ENCODE measurements at places on chromosomes 12 and 14.

- DNase-seq, result peak; percentile 72
Measured at GRCh38 chr12:113048716-113049127, 7.8 kb upstream of the DTX1 start.

GRCh38 chr12:66925083-66925482 is 246.2 kb upstream of the GRIP1 start:
- no peak for DNase-seq

- DNase-seq, result no peak
Measured at GRCh38 chr12:89893972-89894706, 185.5 kb upstream of the ATP2B1 start.

DNA sequence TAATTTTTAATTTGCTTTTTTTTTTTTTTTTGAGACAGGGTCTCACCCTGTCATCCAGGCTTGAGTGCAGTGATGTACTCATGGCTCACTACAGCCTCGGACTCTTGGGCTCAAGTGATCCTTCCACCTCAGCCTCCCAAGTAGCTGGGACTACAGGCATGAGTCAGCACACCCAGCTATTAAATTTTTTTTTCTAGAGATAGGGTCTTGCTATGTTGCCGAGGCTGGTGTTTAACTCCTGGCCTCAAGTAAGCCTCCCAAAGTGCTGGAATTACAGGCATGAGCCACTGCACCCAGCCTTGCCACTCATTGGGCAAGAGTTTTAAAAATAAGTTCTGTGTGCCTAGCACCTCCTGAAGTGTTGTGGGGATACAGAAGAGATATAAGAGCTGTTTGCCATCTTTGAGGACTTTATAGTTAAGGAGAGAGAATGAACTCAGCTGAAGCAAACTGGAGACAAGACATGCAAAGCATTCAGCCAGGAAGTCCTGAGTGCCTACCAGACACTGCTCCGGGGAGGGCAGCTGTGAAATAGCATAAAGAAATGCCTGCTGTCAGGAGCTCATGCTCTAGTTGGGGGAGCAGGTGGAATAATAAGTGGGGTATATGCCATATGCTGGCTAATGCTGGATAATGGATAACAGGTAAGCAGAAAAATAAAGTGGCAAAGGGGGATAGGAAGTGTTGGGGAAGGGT is 15.0 kb upstream of the EMP1 start:
- DNase-seq, result no peak

GRCh38 chr12:125111403-125111802 is 46.2 kb downstream of the AACS start:
- no peak for DNase-seq

GRCh38 chr14:74085047-74085637 is 386 bp downstream of the LIN52 start:
- no peak for DNase-seq

GRCh38 chr14:32657081-32657480 is 281.6 kb upstream of the NPAS3 start:
- DNase-seq, result peak; percentile 91

DNA sequence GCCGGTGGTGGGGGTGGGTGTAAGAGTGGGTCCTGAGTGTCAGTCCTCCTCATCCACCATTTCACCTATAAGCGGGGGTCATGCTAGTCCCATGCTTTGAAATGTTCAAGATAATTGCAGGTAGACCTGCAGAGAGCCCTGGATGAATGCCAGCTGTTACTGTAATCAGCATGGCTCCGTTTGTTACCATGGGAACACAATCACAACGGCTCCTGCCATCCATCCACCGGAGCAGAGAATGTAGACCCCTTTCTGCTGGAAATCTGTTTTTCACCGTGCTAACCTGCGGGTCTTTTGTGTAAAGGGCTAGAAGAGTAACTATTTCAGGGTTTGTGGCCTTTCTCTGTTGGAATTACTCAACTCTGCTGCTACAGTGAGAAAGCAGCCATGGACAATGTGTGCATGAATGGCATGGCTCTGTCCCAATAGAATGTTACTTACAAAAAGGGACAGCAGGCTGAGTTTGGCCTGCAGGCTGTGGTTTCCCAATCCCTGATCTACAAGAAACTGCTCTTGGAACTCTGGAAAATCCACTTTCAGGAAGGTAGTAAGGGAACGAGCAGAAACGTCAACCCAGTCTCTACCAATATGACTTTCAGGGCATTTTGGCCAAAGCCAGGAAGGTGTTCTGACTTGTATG is 36.1 kb downstream of the KCTD10 start:
- DNase-seq, result no peak

DNA sequence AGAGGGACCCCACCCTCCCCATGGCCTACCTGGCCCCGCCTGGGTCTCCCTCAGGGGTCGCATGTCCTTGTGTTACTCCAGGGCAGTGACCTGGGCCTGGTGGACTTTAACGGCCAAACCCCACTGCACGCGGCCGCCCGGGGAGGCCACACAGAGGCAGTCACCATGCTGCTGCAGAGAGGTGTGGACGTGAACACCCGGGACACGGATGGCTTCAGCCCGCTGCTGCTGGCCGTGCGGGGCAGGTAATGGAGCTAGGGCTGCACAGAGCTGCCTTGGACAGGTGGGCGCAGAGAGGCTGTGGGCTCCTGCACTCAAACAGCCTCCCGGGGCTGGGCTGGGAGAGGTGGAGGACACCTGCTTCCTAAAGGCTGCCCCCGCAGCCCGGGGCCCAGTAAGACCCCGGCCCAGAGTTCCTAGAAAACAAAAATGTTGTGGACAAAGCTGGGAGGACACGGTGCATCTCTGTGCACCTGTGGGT is 21.6 kb downstream of the ASPG start:
- no peak for DNase-seq

DNA sequence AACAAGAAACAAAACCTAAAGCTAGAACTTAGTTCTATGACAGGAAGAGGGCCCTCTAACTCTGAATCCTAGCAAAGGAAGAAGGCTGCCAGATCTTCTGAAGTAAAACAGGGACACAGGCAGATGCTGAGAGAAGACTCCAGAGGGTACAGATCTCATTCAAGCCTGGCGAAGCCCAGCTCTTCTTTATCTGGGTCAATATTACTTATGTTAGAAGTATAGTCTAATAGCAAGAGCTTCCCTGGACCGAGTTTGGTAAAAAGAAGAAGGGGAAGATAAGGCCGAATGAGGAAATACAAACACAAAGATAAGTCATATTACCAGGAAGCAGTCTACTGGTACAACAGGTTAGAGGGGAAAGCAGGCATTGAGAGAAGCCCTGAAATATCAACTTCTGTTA is 79.9 kb upstream of the CCDC91 start:
- no peak for DNase-seq

DNA sequence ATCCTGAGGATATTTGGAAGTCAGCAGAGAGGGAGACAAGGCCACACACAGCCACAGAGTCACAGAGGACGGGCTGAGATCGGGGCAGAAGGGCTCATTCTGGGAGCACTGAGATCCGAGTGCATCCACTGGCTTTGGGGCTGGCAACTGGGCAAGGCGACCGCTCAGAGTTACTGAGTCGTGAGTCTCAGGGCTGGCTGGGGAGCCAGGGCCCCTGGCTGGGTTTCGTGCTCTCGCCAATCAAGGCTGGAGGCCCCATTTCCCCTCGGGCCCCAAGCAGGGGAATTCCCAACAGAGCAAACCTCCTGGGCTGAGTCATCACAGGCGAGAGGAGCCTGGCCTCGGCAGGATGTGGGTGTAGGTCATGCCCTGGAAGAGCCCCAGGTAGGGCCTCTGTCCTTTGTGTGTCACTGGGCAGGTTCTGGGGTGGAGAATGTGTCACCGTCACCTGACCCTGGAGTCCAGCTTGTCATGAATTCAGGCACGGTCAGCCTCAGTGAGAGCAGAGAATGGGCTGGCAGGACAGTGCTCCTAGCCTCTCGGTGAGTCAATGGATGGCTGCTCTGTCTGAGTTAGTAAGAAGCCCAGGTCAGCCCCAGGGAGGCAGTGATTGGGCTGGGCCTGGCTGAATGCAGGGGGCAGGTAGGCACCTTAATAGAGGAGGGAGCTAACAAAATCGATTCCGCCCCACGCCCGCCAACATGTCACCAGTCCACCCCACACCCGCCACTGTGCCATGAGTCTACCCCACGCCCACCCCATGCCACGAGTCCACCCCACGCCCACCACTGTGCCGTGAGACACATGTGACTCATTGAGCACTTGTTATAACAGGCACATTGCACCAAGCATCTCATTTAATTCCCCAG is 16.9 kb downstream of the ASB2 start:
- DNase-seq, result peak; percentile 100

GRCh38 chr14:65356327-65356836 is 56.1 kb upstream of the FUT8 start:
- DNase-seq, result no peak

DNA sequence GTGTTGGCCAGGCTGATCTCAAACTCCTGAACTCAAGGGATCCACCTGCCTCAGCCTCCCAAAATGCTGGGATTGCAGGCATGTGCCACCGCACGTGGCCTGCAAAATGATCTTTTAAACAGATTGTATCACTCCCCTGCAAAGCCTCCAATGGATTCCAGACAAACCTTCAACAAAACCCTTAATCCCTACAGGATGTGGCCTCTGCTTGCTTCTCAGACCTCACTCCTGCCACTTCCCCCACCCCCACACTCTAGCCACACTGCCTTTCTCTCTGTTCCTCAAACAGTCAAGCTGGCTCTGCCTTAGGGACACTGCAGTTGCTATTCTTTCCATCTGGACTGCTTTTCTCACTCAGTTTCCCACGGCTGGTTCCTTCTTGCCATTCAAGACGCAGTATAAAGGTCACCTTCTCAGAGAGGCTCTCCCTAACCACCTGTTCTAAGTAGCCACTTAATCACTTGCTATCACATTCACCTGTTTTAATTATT is 47.3 kb upstream of the TMED10 start:
- DNase-seq, result peak; percentile 47

DNA sequence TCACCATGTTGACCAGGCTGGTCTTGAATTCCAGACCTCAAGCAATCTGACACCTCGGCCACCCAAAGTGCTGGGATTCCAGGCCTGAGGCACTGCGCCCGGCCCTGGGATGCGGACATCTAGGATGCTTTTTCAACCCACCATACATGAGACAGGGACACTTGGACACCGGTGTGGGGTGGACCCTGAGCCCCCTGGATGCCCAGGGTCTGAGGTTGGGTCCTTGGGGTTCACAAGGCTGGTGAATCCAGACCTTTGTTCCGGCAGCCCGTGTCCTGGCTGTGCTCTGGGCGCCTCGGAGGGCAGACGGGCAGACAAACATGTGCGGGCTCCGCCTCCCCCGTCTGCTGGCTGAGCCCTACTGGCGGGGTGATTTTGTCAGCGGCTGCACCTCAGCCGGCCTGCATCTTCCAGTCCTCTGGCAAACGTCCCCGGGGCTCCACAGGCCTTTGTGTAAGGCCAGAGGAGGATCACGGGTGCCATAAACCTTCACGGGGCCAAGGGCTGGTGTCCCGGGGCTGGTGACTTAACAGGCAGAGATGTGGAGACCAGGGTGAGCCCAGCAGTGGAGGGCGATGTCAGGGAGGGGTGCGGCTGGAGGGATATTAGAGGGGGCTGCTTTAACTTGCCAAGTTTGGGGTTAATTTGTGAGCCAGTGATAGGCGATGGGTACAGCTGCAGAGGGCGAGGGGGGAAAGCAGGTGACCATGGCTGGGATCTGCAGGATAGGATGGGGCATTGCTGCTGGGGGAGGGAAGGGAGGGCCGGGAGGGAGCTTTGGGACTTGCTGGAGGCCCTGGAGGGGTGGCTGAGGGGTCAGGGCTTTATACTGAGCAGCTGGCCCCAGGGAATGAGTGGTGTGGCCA is 5.8 kb downstream of the ASPG start:
- no peak for DNase-seq

DNA sequence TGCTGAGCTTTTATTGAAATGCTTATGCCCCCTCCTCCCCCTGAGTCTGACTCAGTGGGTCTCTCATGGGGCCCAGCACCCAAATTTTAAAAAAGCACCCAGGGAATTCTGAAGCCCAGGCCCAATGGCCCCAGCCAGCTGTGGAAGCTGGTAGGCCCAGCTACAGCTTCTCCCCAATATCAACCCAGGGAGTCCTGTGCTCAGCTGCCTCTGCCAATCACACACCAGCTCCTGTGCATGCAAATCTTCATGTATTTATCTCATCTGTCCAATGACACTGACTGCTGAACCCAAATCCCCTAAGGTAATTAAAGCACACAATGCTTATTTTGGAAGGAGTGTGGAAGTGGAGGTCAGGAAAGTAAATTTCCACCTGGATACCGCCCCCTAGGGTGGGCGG is 76.3 kb downstream of the CCDC88C start:
- DNase-seq, result no peak

- DNase-seq, result no peak
Measured at GRCh38 chr14:48805315-48805714, 780.9 kb downstream of the RPS29 start.

DNA sequence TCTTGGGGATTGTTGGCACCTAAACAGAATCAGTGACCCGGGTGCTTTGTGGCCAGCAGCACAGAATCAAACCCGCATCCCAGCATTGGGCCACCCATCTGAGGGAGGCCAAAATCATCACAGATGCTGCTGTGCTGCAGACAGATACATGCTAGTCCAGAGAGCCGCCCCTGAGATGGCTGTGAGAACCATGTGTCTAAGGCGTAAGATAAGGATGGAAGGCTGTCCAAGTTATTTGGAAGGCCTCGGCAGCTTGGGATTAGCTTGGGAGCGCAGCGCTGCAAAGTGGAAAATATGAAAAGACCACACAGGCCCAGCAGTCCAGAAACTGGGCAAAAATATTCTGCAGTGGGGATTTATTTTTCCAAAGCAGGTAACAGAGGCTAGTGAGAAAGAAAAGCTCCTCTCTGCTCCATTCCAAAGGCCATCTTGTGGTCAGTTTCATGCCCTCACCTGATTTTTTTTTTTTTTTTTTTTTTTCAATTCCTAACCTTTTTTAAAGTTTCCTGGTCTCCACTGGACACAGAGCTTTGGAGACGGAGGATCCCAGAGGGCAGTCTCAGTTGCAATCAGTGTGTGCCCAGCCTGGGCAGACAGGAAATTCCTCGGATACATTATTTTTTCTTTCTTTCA is 178.9 kb upstream of the BCL2L14 start:
- DNase-seq, result no peak

DNA sequence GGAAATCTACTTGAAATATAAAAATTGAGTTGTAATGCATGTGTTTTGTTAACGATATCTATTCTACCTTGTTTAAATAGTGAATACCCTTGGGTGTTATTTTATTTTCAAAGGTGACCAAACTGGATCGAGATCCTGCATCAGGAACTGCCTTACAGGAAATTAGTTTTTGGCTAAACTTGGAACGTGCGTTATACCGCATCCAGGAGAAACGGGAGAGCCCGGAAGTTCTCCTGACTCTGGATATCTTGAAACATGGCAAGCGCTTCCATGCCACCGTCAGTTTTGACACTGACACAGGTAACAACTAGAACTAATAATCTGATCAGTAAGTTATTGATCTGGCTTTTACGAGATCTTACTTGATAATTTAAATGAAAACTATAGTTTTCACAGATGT is 15.9 kb downstream of the DYNC1H1 start:
- DNase-seq, result no peak

All from CD14-positive monocyte (primary cell).